Stimulated activated CD4-positive, alpha-beta T cell treated with anti-CD3 and anti-CD28 coated beads, Interleukin-1b, Interleukin-23, amount 100 ng/mL, for 1 hour (primary cell): ENCODE measurements at places on chromosomes 6 and 20.

DNA sequence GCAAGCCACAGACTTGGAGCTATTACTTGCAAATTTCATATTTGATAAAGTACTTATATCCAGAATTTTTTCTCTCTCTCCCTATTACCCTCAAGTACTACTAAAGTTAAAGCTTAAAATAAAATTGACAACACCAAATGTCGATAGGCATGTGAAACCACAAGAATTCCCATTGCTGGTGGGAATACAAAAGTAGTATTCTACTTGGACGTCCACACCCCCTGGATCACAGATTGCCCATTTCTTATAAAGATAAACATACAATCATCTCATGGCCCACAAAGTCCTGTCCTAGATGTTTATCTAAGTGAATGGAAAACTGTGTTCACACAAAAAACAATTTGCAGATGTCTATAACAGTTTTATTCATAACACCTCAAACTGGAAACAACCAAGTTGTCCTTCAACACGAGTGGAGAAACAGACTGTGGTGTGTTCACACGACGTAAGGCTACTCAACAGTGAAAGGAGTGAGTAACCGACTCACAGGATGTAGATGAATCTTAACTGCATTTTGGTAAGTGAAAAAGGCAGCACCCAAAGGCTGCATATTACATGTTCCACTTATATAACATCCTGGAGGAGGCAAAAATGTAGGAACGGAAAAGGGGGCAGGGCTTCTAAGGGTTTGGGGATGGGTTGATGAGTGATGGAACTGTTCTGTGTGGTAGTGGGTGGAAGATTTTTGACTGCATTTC, 297.4 kb downstream of the THBS2 start:
- DNase-seq = no peak

- no peak for DNase-seq
Observed at GRCh38 chr6:88304520-88304919, 138.4 kb upstream of the CNR1 start.

GRCh38 chr6:150165020-150165702, 22.3 kb downstream of the PPP1R14C start:
- no peak for DNase-seq

GRCh38 chr6:74096329-74096728, 400.3 kb downstream of the CD109 start:
- DNase-seq = no peak

GRCh38 chr20:11178946-11179654, 505.3 kb upstream of the JAG1 start:
- no peak for DNase-seq

GRCh38 chr6:53458105-53458866, 86.6 kb downstream of the GCLC start:
- no peak for DNase-seq

GRCh38 chr20:63361519-63362435, 628 bp upstream of the CHRNA4 start:
- DNase-seq = no peak

GRCh38 chr20:32819992-32820697, 391 bp downstream of the MAPRE1 start:
- peak; percentile 84 for DNase-seq

DNA sequence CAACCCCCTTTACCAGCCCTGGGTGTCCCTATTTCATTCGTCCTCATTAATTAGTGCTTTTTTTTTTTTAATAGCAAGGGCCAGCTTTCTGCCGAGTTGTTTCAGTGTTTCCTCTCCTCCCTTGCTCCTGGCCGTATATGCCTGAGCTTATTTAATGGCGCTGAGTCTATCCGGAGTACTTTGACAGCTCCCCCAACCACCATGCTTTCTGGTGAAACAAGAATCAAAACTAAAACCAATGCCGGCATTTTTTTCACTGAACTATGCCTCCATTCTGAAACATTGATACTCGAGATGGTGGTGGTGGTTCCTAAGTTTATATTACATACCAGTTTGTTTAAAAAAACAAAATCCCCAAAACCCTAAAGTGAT, 1.2 kb downstream of the DCBLD1 start:
- DNase-seq = no peak

DNA sequence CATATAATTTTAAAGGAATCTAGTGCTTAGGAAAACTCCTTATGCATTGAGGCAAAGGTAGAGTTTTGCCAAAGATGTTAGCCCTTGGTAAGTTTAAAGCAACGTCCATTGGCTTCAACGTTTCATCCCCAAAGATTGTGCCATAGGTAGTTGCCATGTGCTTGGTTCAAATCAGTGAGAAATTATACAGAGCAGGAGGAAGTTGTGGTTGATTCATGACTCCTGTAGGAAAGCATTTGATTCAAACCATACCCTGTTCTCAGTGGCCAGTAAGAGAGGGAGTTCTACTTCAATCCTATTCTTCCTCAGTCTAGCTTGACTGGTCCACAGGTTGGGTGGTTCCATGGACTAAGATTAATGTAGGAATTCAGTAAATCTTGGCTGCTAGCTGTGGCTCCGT, 535.6 kb downstream of the QKI start:
- no peak for DNase-seq

- no peak for DNase-seq
Observed at GRCh38 chr20:55528482-55528881, 476.8 kb downstream of the CBLN4 start.
